ENCODE measurements at places on chromosomes 6 and 20. TPM values are rescaled to one million over a fixed set of nuclear protein-coding genes. Genes with fewer than 3 reads are reported as not detected.
A peak's percentile ranks its signal among the peaks of the same experiment; 100 is the strongest.

Gene ELMO2
- 49.8 TPM for total RNA-seq

Gene OPN5
- not detected for total RNA-seq

Gene PRPH2
- total RNA-seq: 0.21 TPM

DNA sequence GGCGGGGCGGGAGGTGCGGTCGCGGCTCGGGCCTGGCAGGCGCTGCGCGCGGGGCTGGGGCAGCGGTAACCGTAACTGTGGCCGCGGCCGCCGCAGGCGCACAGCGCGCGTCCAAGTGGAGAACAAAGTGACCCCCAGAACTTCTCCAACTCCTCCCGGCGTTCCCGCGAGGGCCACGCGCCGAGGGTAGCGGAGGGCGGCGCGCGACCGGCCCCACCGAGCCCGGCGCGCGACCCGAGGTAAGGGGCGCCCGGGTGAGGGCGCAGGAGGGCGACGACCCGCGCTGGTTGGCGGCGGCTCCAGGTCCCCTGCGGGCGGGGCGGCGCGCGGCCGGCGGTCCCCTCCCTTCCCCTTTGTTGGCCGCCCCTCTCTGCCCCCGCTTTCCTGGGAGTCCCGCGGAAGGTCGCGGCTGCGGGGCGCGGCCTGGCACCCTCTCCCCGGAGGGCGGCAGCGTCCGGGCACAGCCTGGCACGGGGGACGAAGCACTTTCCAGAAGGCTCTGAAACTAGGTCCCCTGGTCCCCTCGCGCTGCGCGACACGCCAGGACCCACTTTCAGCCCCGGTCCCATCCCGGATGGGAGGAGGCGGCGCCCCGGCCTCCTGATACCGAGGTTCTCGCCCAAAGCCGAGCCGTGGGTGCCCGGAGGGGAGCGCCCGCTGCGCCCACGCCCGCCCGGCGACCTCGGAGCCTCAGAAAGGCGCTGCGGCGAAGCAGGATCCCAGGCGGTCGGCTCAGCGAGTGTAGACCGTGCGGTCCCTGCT, at the start of gene TIAM2:
TSS of gene TIAM2 (plus strand) at position 62 of the 762 bp plus-strand sequence. CDS start 133,909 bp downstream, outside the sequence.
- no peaks in the 10 kb centered on the region for H3K36me3 ChIP-seq
- 0 out of 2 replicates have a peak within 1 kb of the TSS, but pooled peaks have one; percentile 24 for H3K27ac ChIP-seq
- DNase-seq: no peak
- H3K4me3 ChIP-seq: peak within 1 kb of the TSS; percentile 86

- H3K4me1 ChIP-seq: peaks cover 21% of the 10 kb centered on the region
- H3K36me3 ChIP-seq: no peaks in the 10 kb centered on the region
- peak overlapping the region; percentile 85 for H3K4me3 ChIP-seq
- peaks cover 3% of the 10 kb centered on the region for H3K27me3 ChIP-seq
- DNase-seq: peak; percentile 81
Observed at GRCh38 chr6:110039364-110039980, 61.4 kb downstream of the GPR6 start.

DNA sequence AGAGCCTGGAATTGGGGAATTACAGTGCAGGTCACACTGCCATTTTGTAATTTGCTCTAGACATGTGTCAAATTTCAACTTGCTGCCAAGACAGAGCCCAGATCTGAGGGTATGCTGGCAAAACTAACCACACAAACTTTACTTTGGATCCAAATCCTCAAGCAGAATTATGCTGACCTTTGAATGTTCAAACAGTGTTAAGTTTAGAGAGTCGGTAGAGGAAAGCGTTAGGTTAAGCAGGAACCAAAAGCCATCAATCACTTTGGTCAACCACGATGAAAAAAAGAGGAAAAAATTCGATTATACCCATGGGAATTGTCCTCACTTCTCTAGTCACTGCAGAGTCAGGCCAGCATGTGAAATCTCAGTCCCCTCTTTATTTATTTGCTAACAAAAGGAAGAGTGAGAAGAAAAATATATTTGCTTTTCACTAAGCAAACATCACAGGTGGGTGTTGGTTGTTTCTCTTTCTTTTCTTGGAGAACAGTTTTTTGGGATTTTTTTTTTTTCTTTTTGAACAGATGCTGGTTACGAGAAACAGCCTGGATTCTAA, 105.1 kb upstream of the ADGRF1 start:
- no peak for DNase-seq
- H3K27ac ChIP-seq: no peak overlapping the region
- H3K4me3 ChIP-seq: no peak overlapping the region
- no peaks in the 10 kb centered on the region for H3K27me3 ChIP-seq
- H3K4me1 ChIP-seq: peaks cover 41% of the 10 kb centered on the region
- no peaks in the 10 kb centered on the region for H3K36me3 ChIP-seq

DNA sequence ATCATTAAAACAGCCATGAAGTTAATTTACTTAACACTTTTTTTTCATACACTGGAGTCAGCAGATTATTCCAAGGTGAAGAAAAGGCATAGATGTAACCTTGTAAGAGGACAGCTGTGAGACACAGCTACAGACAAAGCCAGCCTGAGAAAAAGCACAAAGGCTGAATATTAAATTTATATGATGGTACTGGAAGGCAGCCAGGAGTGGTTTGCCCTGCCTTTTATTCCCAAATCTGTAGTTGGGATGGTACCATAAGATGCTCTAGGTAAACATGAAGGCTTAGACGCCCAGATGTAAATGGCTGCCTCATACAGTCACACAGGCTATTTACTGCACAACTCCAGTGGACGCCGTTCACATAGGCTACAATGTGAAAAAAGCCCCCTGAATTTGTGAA, 42.1 kb upstream of the LOC128125822 start:
- H3K27me3 ChIP-seq: no peaks in the 10 kb centered on the region
- no peak for DNase-seq
- no peaks in the 10 kb centered on the region for H3K36me3 ChIP-seq

DNA sequence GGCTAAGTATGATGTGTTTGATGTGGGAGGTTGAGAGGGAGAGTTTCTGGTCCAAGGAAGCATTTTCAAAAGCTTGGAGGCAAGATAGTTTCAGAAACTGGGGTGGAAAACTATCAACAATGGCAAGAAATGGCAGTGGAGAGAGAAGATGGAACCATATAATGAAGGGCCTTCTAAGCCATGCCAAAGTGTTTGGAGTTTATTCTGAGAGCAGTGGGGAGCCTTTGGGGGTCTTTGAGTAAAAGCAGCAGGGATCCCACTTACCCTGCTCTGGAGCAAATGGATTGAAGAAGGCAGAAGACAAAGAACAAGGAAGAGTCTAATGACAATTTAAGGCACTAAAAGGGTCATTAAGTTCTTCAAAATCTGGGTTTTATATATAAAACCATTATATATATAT, 538.9 kb downstream of the UTRN start:
- H3K4me1 ChIP-seq: peaks cover 12% of the 10 kb centered on the region
- no peak overlapping the region for H3K27ac ChIP-seq
- no peak for DNase-seq
- H3K4me3 ChIP-seq: no peak overlapping the region
- peaks cover 19% of the 10 kb centered on the region for H3K36me3 ChIP-seq

DNA sequence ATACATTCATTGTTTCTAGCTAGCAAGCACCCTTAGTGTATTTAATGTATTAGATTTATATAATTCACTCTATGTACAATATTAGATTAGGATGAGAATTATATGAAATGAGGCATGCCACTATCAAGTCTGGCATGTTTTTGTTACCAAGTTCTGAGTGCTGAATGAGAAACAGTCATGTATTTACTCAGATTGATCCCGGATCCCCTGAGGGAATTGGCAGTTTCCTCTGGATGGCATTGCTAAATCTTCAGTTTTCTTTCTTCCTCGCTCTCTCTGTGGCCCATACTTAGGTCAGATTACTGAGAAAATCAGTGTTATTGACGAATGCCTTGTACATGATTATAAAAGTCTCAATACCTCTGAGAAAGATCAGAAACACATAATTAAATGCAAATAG, 66.6 kb downstream of the CDKAL1 start:
- H3K27ac ChIP-seq: no peak overlapping the region
- H3K4me1 ChIP-seq: peaks cover 13% of the 10 kb centered on the region
- H3K27me3 ChIP-seq: no peaks in the 10 kb centered on the region
- H3K36me3 ChIP-seq: peaks cover 9% of the 10 kb centered on the region
- DNase-seq: no peak

DNA sequence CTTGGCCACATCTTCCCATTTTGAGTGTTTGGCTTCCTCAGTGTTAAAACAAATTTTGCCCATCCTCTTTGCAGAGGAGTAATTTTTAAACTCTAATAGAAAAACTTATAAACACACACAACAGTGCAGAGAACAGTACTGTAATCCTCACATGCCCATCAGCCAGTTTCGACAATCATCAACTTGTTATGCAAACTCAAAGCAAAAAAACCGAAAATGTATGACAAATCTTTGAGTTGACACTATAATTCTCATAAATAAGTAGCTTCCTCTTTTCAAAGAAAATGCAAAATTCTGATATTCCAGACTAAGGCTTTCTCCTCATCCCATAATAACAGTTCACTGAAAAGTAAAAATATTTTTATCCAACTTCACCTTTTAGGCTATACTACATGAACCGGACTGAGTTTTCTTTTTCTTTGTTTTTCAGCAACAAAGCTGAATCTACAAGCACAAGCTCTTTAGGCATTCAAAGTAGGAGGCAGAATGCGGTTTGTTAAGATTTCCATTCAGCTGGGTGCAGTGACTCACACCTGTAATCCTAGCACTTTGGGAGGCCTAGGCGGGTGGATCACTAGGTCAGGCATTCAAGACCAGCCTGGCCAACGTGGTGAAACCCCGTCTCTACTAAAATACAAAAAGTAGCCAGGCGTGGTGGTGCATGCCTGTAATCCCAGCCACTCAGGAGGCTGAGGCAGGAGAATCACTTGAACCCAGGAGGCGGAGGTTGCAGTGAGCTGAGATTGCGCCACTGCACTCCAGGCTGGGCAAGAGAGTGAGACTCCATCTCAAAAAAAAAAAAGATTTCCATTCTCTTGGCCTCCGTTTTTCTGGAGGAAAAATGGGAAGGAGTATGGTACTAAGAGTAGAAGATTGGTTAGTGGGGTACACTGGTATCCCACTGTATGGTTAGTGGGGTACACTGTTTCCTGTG, 74.8 kb downstream of the GCNT2 start:
- peak overlapping the region; percentile 69 for H3K4me3 ChIP-seq
- H3K36me3 ChIP-seq: no peaks in the 10 kb centered on the region
- H3K4me1 ChIP-seq: peaks cover 52% of the 10 kb centered on the region
- DNase-seq: peak; percentile 23
- peak overlapping the region; percentile 36 for H3K27ac ChIP-seq

GRCh38 chr6:113859349-113860180, 2.4 kb downstream of the MARCKS start:
- H3K4me1 ChIP-seq: peaks cover 26% of the 10 kb centered on the region
- peak overlapping the region; percentile 57 for H3K27ac ChIP-seq
- H3K36me3 ChIP-seq: peaks cover 31% of the 10 kb centered on the region
- peak; percentile 32 for DNase-seq
- H3K27me3 ChIP-seq: no peaks in the 10 kb centered on the region

DNA sequence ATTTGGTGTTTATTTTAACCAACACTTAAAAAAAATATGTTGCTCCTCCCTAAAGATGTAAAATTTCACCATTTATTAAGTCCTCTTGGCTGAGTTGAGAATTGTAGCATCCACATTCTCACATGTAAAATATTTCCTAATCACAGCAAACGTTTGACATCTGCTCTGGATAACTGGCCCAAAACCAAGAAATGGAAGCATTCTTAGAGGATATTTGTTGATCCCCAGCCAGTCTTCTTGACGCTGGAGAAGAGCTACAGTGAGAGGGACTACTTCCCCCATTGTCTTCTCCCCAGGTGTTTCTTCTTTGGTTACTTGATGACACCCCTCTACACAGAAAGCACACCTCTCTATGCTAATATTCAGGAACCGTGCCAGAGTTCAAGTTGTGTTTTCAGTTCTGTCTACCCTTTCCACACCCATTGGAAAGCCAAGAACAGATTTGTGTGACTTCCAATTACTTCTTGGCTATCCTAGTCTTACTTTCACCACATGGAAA, 454.5 kb upstream of the JAG1 start:
- peaks cover 8% of the 10 kb centered on the region for H3K27me3 ChIP-seq
- H3K4me3 ChIP-seq: no peak overlapping the region
- H3K4me1 ChIP-seq: no peaks in the 10 kb centered on the region
- no peaks in the 10 kb centered on the region for H3K36me3 ChIP-seq
- no peak overlapping the region for H3K27ac ChIP-seq

DNA sequence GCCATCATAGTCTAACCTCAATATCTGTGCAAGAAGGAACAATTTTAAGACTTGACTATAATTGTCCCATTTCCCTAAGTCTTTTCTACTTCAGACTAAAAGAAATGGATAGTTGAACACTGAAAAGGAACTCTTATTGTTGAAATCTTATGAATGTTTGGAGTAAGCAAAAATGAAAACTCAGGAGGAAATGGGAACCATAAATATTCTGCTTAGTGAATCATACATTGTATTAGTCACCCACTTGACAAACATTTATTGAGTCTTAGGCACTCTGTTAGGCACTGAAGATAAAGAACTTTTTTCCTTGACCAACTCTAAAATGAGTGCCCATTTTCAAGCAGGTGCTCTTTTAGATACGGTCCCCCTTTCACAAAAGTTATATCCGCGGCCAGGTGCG, 8.7 kb downstream of the CCDC170 start:
- peaks cover 13% of the 10 kb centered on the region for H3K4me1 ChIP-seq
- no peaks in the 10 kb centered on the region for H3K36me3 ChIP-seq
- H3K27ac ChIP-seq: no peak overlapping the region
- DNase-seq: no peak
- peaks cover 6% of the 10 kb centered on the region for H3K27me3 ChIP-seq

DNA sequence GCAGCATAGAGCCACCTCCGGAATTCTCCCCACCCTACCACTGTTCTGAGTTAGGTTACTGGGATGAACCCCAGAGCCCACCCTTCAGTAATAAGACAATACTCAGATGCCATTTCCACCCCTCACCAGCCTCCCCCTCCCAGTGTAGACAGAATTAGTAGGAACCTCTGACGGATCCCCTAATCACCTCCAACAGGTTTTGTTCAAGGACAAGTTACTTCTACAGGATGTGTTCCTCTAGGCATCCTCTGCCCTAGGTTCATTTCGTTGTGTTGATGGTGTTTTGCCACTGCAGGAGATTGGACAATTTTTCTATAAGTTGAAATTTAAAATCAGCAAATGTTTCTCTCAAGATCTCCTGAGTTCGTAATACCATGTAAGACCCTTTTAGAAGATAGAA, 22.8 kb downstream of the PLEKHG1 start:
- no peak overlapping the region for H3K4me3 ChIP-seq
- no peaks in the 10 kb centered on the region for H3K4me1 ChIP-seq
- no peak overlapping the region for H3K27ac ChIP-seq
- DNase-seq: no peak

DNA sequence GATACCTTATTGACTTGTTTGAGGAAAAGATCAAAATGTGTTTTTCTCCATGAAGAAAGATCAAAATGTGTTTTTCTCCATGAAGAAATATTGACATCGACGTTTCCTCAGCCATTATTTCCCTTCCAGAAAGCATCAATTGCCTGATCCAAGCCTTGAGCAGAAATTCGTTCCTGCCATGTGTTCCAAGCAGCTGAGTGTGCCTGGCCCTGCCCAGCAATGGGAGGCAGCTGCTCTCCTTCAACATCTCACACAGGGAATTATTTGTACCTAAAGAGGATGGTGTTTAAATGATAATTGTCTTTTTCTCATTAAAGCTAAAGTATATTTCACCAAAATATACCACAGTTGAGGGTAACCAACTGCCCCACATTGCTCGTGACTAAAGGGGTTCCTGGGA, 7.8 kb upstream of the DUSP22 start:
- H3K27me3 ChIP-seq: peaks cover 25% of the 10 kb centered on the region
- H3K27ac ChIP-seq: no peak overlapping the region
- no peak overlapping the region for H3K4me3 ChIP-seq
- no peaks in the 10 kb centered on the region for H3K36me3 ChIP-seq
- H3K4me1 ChIP-seq: no peaks in the 10 kb centered on the region
- DNase-seq: no peak

Measured in HFFc6 (cell line).